HFFc6 (cell line): ENCODE measurements at places on chromosomes 5 and 9. TPM values are rescaled to one million over a fixed set of nuclear protein-coding genes. Genes with fewer than 3 reads are reported as not detected.
A peak's percentile ranks its signal among the peaks of the same experiment; 100 is the strongest.

- no peak for DNase-seq
Measured at GRCh38 chr9:32558408-32558934, 6.1 kb upstream of the TOPORS start.

- DNase-seq = no peak
Measured at GRCh38 chr5:36581070-36581469, 25.3 kb upstream of the SLC1A3 start.

DNA sequence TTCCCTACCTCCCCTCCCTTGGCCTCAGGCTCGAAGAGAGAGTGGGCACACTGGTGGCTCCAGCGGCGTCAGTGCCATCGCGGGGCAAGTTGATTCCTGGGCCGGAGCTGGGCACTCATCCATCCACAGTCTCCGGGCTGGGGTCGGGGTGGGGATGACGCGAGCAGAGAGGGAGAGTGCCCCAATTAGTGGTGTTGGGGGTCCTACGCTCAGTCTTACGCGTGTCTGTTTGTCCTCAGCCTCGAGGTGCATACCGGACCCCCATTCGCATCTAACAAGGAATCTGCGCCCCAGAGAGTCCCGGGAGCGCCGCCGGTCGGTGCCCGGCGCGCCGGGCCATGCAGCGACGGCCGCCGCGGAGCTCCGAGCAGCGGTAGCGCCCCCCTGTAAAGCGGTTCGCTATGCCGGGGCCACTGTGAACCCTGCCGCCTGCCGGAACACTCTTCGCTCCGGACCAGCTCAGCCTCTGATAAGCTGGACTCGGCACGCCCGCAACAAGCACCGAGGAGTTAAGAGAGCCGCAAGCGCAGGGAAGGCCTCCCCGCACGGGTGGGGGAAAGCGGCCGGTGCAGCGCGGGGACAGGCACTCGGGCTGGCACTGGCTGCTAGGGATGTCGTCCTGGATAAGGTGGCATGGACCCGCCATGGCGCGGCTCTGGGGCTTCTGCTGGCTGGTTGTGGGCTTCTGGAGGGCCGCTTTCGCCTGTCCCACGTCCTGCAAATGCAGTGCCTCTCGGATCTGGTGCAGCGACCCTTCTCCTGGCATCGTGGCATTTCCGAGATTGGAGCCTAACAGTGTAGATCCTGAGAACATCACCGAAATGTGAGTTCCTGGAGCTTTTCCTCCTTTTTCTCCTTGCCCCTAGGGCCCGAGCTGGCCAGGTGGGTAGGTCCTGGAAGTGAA lies 861 bp downstream of the NTRK2 start:
- DNase-seq = no peak

GRCh38 chr5:121377461-121377860 lies 474.2 kb upstream of the FTMT start:
- no peak for DNase-seq

- no peak for DNase-seq
Measured at GRCh38 chr5:124538191-124538590, 208.2 kb downstream of the ZNF608 start.

GRCh38 chr5:4855036-4855435 lies 285.1 kb upstream of the ADAMTS16 start:
- no peak for DNase-seq

- DNase-seq = no peak
Measured at GRCh38 chr9:124248960-124249359, 8.8 kb upstream of the NEK6 start.

MRPL50 gene
- total RNA-seq = 9.5 to 10.8 TPM (median 9.9 TPM) in 3 replicates

DNA sequence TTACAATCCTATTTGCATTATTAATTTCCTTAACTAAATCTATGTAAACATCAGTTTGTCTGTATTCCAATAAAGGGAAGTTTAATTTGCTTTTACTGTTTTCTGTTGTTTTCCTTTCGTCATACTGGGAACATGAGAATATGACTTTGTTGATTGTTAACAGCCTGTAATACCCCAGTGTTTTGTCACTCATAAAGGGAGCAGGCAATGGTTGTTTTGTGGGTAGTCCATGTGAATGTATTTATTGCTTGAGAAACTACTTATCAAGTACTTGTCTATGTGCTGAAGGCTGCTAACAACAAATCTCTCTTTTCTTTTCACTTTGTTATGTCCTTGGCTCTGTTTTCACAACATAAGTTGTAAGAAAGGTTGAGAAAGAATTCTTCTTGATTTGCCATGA lies 1070.2 kb upstream of the ACO1 start:
- DNase-seq = no peak

PLCXD3 gene
- not detected in 3 replicates for total RNA-seq

- DNase-seq = no peak
Measured at GRCh38 chr5:5929291-5930020, 448.9 kb downstream of the MED10 start.

GRCh38 chr5:66597183-66597757 lies 1.1 kb downstream of the MAST4 start:
- DNase-seq = no peak

TMC1 gene
- total RNA-seq = 0.68 to 1.4 TPM (median 1.1 TPM) in 3 replicates

DIRAS2 gene
- not detected in 2 replicates for total RNA-seq

KIAA0825 gene
- total RNA-seq = 1.3 to 2.1 TPM (median 2.0 TPM) in 3 replicates

- no peak for DNase-seq
Measured at GRCh38 chr5:150149618-150150017, 6.0 kb downstream of the PDGFRB start.

GRCh38 chr9:94692601-94693000 lies 33.9 kb upstream of the AOPEP start:
- no peak for DNase-seq

DNA sequence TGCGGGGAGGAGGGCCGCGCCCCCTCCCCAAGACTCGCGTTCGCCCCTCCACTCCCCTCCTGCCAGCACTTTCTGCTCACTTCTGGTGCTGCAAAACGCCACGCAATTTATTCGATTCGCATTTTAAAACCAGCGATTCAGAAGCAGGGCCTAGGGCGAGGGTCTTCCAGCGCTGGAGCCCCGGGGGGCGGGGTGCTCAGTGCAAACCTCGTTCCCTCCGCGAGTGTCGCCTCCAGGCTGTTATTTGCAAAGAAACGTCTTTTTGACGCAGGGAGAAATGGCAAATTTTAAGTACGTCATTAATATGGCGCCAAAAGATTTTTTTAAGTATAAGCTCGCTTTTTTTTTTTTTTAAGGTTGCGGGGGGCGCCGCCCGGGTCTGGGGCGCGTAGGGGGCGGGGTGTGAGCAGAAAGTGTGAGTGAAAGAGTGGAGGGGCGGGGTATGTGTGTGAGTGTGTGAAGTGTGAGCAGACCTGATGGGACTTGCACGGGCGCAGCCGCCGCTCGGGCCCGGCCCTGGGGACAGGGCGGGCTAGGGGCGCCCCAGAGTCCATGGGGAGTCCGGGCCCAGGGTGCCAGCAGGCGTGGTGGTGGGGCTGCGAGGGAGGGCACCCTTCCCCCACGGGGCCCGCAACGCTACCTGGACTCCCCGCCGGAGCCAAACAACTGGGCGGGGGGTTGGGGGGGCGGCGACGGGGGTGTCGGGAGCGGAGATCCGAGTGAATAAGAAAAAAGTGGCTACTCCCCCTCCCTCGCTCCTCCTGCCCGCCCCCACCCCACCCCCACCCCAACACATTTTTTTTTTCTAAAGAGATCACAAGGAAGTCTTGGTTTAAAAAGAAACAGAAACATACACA lies at the start of gene JADE2:
JADE2 (plus strand) TSS at position 845 of the 857 bp plus-strand sequence. CDS start 10,188 bp downstream, outside the sequence.
- DNase-seq = peak; percentile 68

- no peak for DNase-seq
Measured at GRCh38 chr5:74196233-74196632, 444.3 kb downstream of the ENC1 start.

KCNT1 gene
- not detected in 3 replicates for total RNA-seq

- no peak for DNase-seq
Measured at GRCh38 chr5:147927901-147928300, 21.6 kb upstream of the C5orf46 start.

MOB3B gene
- not detected in 3 replicates for total RNA-seq

HSPB3 gene
- total RNA-seq = 7.3 and 12.5 TPM in 2 replicates

DNA sequence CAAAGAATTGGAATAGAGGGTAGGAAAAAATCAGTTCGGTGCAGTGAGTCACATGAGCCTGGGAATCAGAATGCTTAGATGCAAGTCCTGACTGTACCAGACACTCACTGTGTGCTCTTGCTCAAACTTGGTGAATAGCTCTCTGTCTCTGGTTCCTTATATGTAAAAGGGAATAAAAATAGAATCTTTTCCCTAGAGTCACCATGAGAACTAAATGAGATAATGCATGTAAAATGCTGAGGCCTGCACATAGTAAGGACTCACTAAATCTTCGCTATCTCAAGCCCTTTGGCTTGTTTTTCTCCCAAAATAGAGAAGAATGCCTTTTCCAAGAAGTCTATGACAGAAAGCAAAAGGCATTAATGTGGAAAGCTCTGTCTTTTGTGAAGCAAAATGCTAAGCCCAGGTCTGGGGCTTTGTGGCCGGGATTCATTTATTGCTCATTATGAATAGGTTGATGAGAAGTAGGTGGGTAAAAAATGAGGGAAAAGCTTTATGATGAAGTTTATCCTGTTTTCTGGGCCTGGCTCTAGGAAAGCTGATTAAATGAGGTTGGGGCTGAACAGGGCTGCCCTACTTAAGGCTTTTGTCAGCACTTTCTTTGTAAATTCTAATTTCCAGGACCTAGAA lies 483.3 kb downstream of the DMAC1 start:
- DNase-seq = no peak

GRCh38 chr9:18798508-18799290 lies 234.3 kb downstream of the SAXO1 start:
- DNase-seq = no peak

- no peak for DNase-seq
Measured at GRCh38 chr5:17438027-17438426, 60.0 kb upstream of the TAF11L2 start.

- DNase-seq = no peak
Measured at GRCh38 chr5:179926657-179927056, 19.0 kb upstream of the TBC1D9B start.

DNA sequence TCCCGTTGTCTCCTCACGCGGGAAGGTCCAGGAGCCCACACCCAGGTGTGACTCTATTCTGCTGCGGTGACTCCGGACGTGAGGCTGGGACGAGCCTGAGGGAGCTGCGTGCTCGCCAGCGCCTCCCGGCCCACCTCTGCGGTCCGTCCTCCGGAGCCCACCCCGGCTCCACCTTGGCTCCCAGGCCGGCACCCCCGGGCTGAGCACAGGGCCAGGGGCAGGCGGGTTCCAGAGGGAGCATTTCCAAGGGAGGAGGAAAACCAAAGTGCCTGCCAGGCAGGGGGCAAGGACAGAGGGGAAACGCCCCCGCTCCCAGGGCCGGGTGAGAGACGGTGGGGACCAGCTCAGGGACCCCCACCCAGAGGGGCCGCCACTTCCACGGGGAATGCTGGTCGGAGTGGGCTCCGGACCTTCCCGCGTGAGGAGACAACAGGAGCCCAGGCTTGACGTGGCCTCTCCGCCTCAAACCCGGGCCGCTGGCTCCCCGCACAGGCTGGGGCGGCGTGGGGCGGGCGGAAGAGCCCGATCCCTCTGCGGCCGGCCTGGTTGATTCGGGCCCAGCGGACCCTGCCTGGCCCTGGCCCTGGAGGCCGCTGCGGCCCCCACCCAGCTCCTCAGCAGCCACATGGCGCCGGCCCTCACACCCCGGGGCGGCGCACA lies 26.0 kb downstream of the IRX4 start:
- DNase-seq = no peak

C7 gene
- total RNA-seq = 0.05 to 0.14 TPM (median 0.08 TPM) in 3 replicates

SOHLH1 gene
- total RNA-seq = not detected in 3 replicates

TMEM174 gene
- not detected in 3 replicates for total RNA-seq

DNA sequence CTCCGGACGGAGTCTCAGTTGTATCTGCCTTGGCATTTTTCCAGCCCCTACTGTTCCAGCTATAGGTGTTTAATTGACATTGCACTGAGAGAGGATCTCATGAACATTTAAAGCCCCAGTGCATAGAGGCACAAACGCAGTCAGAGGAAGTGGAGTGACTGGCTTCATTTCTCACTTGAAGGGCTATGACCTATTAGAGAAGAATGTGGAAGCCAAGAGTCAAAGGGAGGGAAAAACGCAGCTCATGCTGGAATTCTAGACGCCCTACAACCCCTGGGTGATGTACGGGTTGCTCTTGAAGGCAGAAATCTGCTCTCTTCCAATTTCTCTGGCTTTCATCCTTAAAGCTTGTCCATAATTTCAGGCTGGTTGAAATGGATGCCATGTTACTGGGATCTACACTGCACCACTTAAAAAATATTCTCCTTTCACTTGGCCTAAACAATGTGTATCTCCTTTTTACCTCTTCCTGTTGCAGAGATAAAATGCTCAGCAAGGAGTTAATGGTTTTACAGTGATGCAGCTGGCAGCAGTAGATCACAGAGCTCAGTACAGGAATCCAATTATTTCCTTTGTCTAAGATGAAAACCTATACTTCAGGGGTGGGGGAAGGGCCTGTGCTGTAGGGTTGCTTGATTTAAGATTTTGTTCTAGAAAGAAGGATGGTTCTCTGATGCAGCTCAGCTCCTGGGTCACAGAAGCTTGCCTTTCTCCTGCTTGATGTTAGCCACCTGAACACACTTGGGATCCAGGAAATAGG lies 61.8 kb upstream of the MAMDC2 start:
- DNase-seq = peak; percentile 51

EGR1 gene
- total RNA-seq = 64.2 to 147 TPM (median 122 TPM) in 3 replicates

- DNase-seq = peak; percentile 20
Measured at GRCh38 chr5:88833371-88834130, 49.4 kb downstream of the MEF2C start.

- DNase-seq = no peak
Measured at GRCh38 chr5:115683081-115683480, 57.2 kb upstream of the TMED7 start.

GRCh38 chr5:17190242-17190778 lies 27.1 kb upstream of the BASP1 start:
- DNase-seq = peak; percentile 80

DNA sequence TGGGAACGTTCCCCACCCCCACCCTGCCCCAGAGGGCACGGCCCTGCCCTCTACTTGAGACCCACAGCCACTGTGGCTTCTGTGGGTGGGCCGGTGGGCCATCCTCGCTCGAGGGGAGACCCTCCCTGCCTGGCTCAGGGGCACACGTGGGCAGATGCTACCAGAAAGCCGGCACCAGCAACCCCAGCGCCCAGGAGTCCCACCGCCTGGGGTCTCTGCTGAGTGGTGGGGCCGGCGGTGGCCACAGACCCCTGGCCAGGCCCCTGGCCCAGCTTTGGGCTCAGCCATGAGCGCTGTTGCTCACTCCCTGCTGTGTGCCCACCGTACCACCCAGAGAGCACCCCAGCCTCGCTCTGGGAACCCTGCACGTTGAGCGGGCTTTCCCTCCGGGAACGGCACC lies 16.5 kb upstream of the NRARP start:
- DNase-seq = no peak

GRCh38 chr5:57262541-57262940 lies 88.7 kb downstream of the GPBP1 start:
- no peak for DNase-seq

DNA sequence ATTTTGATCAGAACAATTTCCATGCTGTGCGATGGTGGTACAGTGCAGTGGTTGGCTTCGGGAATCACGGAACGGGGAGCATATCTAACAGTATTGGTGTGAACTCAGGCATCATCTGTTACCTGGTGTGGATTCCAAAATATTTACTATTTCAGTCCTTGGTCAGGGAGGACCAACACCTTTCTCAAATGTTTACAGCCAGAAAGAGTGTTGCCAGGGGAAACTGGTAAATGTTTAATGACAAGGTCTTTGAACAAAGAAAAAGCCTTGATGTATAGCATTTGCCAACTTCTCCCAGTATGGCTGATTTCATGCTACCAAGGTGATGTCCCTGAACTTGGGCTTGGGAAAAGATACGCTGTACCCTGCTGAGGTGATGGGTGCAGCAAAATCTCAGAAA lies 145.6 kb upstream of the POC5 start:
- no peak for DNase-seq

GRCh38 chr5:1672396-1672795 lies 127.2 kb downstream of the MRPL36 start:
- DNase-seq = no peak
